ENCODE measurements at places on chromosomes 3 and 15. TPM values are rescaled to one million over a fixed set of nuclear protein-coding genes. Genes with fewer than 3 reads are reported as not detected.

DNA sequence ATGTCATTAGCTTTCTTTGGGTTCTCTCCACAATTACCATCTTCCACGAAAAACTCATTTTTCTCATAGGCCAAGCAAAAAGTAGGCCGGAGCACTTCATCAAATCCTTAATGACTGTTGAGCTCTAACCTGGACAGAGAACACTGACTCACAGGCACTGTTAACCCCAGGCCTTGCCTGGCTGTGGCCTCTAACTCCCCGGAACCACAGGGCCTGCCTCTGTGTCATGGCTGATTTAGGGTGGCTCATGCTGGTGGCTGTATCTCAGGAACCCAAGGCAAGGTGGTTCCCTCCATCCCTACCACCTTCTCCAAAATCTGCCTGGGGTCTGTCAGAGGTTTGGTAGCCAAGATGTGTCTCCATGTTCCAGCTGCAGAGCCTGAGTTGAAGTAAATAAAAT, 3.6 kb downstream of the CRTAP start:
- DNase-seq = no peak

Gene CCR3
- not detected for total RNA-seq

Gene SCN5A
- total RNA-seq = not detected

- DNase-seq = no peak
These were observed 415.8 kb upstream of the GRM7 start for GRCh38 chr3:6444888-6445658.

DNA sequence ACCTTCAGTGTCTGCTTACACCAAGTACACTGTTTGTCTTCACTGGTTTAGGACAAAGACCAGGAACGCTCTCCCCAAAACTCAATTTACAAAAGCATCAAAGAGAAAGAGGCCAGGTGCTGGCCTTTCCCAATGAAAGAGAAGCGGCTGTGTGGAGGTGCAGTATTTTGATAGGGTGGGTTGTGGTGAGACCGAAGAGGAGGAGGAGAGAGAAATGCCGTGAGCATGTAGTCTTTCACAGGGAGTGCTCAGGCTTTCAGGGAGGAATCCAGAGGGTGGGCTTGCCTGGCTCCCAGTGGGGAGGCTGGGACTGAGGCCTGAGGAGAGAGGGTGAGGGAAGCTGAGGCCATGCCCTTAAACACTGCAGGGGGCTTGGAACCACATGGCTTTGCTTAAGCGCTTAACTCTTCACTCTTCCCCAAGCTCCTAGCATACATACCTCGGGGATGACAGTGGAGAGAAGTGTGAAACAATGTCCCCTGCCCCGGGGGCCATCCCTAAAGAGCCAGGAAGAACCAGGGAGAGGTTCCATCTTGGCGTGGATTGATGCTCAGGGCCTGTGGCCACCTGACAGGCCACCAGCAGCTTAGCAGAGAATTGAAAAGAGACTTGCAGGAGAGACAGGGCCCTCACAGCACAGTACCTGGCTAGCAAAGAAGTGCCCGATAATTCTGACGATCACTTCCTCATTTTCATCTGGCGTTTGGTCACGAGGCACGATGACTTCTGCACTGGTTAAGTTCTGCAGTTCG, 60.5 kb downstream of the SENP2 start:
- no peak for DNase-seq

DNA sequence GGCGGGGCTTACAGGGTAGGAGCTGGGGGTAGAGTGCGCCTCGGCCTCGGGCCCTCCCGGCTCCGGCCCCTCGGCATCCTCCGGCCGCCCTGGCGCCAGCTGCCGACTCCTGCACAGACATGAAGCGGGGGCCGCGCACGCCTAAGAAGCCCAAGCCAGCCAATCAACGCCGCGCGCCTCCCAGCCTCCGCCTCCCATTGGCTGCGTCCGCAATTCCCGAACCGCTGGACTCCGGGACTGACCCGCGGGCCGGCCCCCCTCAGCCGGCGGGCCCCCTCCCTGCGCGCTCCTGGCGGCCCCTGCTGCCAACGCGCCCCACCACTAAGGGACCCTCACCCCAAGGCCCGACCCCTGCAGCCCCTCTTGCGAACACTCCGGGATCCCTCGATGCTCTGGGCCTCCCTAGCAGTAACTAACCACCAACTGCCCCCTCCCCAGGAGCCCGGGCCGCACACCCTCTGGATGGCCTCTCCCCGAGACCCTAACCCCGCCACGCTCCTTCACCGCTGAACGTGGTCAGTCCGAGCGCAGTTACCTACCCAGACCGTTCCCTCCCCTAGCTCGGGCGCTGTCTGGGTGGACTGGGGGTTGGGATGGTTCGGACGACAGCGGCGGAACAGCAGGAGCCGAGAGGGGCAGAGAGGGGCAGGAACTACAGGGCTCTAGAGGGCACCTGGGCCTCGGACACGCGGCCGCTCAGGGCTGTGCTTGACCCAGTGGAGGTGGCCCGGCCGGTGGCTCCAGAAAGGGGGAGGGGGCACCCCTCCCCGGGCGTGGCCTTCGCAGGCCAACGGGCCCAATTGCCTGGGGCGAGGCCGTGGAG, 5.0 kb downstream of the GATA2 start:
- DNase-seq = no peak

DNA sequence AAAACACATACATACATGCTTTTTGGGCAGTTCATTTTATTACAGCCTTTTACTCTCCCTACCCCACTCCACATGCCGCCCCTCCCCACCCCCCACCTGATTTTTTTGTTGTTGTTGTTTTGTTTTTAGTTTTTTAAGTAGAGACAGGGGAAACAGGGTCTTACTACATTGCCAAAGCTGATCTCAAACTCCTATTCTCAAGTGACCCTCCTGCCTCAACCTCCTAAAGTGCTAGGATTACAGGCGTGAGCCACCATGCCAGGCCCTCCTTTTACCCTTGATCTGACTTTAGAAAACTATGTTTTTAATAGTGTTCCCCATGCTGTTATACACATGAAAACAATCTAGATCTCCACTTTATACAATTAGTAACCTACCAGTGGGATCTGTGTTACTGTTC, 14.8 kb downstream of the PDE12 start:
- DNase-seq = no peak

Gene MON1A
- 18.0 TPM for total RNA-seq

GRCh38 chr3:159887911-159888310, 100.7 kb upstream of the IL12A start:
- no peak for DNase-seq

Gene NMNAT3
- 2.7 TPM for total RNA-seq

Gene SLC38A3
- total RNA-seq = 0.52 TPM

- no peak for DNase-seq
These were observed 194.6 kb downstream of the FAM43A start for GRCh38 chr3:194879991-194880939.

- DNase-seq = no peak
These were observed 73.4 kb downstream of the PLXNA1 start for GRCh38 chr3:127056281-127056680.

GRCh38 chr3:168094877-168095610, 680 bp downstream of the GOLIM4 start:
- peak; percentile 6 for DNase-seq

DNA sequence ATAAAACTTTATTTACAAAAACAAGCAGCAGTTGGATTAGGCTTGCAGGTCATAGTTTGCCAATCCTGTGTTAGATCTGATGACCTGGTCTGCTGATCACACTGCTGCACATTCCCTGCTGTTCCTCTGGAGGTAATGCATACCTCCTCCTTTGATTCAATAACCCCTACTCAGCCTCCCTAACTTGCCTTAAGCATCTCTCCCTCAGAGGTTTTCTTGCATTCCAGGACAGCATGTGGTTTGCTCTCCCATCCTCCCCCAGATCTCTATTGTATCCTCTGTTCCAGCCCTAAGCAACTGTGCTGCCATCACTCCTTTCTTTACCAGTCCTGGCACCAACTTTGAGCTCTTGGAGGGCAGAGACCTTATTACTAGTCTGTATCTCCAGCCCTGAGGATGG, 63.4 kb downstream of the CACNA2D3 start:
- DNase-seq = no peak

Gene ATP10A
- total RNA-seq = 31.6 TPM

Gene CLDN16
- total RNA-seq = not detected

Gene BSN
- 0.86 TPM for total RNA-seq

Gene WDR76
- 44.8 TPM for total RNA-seq

Gene PLD1
- 0.52 TPM for total RNA-seq

DNA sequence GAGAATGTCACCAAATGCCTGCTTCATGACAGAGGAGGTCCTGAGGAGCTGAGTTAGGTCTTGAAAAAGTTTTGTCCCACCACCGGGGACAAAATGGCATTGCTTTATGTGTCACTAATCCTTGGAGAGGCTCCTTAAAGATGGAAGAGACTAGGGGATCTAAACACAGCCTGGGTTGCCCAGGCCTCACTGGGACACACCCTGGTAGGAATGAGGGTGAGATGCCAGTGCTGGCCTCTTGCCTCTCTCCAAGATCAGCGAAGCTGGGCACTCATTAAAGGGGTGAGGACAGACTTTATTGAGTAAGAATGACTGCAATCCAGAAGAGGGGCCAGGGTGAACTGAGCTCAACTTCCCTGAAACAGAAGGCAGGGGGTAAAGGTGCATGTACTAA, 58.5 kb upstream of the KLF13 start:
- DNase-seq = no peak

DNA sequence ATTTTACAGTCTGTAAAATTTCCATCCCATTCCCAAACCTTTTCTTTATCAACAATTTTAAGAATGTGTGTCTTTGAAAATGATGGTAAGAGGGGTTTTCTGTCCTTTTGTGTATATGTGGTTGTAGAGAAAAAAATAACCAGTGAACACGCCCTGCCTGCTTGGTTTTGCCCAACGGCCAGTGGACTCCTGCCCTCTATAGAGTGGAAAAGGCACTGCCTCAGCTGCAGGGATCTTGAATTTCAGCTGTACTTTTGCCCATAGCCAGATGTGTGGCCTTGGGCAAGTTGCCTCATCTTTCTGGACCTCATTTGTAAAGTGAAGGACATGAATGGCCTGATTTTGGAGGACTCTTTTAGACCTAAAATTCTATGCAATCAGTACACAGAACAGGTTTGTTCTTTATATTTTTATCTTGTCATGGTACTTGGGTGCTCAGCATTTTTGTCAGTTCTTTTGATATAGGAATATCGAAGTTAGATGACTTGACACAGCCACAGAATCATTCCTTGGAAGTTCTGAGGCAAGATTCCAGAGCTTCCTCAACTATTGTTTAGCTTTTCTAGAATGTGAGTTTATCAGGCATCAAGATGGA, 81.0 kb downstream of the CLDN11 start:
- no peak for DNase-seq

DNA sequence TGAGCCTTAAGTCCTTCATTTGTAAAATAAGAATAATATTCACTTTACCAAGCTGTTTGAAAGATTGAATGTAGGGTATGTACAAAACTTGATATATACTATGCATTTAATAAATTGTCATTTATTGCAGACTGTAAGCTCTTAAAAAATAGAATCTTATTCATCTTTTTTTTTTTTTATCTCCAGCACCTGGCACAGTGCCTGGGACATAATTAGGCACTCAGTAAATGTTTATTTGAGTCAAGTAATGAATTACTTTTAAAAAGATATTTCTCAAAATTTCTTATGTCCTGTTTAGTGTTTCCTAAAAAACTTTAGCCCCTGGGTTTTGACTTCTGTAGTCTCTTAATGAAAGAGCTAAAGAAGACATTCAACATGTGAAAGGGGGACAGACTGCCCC, 71.7 kb downstream of the TOP2B start:
- no peak for DNase-seq

GRCh38 chr3:132347811-132348210, 30.6 kb downstream of the ACP3 start:
- no peak for DNase-seq

GRCh38 chr3:58287354-58287753, 18.7 kb upstream of the RPP14 start:
- no peak for DNase-seq

DNA sequence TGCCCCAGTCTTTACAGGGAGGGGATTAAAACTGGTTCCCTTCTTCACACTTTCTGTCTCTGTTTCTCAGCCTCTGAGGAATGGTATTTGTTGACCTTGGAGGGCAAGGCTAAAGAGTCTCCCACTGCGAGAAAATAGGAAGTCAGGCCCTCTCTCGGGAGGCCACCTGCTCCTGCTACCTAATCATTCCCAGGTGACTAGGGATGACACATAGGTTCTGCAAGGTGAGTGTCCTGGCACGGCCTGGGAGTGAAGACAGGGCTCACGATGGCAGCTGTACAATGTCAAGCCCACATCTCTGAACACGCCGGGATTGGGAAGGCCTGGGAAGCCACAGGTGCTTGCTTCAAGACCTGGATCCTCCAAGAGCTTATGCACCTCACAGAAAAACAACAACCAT, 314.2 kb downstream of the NTRK3 start:
- no peak for DNase-seq

Gene PYGO1
- total RNA-seq = 0.13 TPM

Gene MCF2L2
- total RNA-seq = 0.58 TPM

DNA sequence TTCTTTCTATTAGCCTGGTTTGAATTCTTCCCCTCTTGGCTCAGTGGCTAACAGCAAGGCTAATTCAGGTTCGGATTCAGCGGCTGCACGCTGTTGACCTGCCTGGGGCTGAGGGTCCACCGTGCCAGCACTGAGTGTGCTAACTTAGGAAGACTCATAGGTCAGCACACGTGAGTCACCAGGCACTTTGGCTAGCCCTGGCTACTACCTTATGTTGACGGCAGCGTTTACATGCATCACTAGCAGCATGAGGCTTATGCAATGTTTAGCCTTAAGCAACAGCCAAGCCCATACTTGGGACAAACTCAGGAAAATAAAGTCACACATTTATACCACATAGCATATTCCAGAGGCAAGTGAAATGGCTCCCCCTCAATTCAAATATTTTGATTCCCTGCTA, 137.7 kb downstream of the RAB11A start:
- no peak for DNase-seq

Gene LMCD1
- total RNA-seq = 0.74 TPM

DNA sequence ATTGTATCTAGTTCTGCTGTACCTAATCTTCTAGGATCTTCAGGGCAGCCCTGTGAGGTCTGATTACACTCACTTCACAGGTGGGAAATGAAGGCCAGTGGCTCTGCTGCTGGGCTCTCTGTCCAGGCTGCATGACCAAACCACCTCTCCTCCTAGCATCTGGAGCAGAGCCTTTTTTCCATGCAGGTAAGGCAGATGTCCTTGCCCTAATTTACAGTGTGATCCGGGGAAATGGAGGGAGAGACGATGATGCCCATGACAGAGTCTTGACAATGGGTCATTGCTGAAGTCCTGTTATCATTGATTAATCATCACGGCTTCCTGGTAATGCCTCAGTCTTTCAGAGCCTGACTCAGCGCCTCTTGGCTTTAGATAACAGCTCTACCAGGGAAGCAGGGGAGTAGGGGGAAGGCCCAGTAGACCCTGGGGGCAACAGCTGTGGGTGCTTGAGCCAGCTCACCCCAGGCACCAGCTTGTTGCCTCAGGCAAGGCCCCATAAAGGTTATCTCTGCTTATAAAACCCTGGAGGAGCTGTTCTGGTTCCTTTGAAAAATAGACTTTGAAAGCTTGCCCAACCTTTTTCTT, 153.4 kb downstream of the GABRG3 start:
- DNase-seq = no peak

- DNase-seq = no peak
These were observed 42.6 kb downstream of the ANKRD28 start for GRCh38 chr3:15755181-15755580.
